Neural progenitor cell (in vitro differentiated cells): ENCODE measurements at places on chromosomes 1 and 21. TPM values are rescaled to one million over a fixed set of nuclear protein-coding genes. Genes with fewer than 3 reads are reported as not detected.

- no peaks in the 10 kb centered on the region for H3K36me3 ChIP-seq
- peaks cover 4% of the 10 kb centered on the region for H3K4me1 ChIP-seq
- peaks cover 4% of the 10 kb centered on the region for H3K27me3 ChIP-seq
- DNase-seq, result no peak
- H3K27ac ChIP-seq, result no peak overlapping the region
These were observed 24.5 kb downstream of the SIM2 start for GRCh38 chr21:36723371-36723881.

GRCh38 chr1:94154989-94155388, 34.0 kb upstream of the ABCA4 start:
- H3K4me1 ChIP-seq, result no peaks in the 10 kb centered on the region
- no peak overlapping the region for H3K27ac ChIP-seq
- no peak for DNase-seq
- H3K4me3 ChIP-seq, result no peak overlapping the region

DNA sequence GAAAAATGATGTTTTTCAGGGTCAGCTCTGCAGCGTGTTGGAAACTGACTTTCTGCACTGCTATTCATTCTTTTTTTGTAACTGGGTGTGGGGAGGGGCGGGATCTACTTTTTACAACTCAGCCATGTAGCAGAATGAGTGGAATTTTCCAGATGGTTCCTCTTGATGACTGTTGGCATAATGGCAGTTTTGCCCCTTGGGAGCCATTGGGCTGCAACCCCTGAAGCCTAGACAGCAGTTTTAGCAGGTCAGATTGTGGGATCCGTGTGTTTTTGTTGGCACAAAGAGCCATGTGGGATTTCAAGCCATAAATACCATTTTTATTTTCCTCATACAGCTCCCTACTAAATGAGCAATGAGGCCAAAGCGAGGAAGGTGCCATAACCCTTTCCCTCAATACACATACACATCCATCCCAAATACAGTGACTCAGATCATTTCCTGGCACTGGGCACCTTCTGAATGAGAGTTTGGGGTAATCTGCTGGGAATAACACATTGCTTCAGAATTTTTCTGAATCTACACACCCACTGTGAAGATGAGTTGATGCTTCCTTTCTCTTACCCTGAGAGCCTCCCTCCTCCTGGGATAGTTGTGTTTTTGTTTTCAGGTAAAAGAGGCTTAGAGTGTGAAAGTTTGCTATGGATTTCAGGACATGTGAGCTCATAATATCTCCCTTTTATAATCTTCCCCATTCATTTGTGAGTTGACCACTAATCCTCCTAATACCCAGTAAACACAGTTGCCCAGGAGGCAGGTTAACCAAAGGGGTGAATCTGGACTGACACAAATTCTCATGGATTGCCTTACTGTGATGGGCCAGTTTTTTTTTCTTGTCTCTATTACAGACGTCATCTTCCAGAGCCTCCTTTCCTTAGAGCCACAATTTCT, 13.1 kb downstream of the S100A10 start:
- DNase-seq, result no peak
- no peaks in the 10 kb centered on the region for H3K27me3 ChIP-seq
- H3K36me3 ChIP-seq, result no peaks in the 10 kb centered on the region
- no peak overlapping the region for H3K27ac ChIP-seq
- no peak overlapping the region for H3K4me3 ChIP-seq

DNA sequence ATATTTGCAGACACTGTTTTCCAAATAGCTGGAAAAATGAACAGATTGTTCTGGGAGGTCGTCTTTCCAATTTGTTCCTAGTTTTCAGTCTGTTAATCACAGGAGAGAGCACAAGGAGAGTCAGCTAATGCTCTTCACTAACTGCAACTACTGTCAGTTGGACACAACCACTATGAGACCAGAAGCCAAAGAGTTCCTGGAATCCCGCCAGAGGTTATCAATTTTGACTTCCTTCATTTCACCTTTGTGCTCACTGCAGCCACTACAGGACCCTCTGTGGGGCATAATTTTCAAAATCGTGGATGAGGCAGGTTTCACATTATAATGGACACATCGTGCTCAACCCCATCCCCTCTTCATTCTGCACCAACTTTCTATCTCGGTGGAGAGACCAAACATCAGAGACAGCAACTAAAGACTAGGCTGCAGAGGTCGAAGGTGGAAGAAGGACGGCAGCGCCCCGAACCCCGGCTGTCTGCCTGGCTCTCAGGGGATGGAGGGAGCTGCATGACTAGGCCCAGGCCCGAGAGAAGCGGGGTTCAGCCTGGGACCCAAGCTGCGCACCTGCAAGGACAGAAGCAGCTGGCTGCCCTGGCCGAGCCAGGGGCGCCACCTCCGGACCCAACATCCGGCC, 602 bp downstream of the KIAA0319L start:
- no peaks in the 10 kb centered on the region for H3K36me3 ChIP-seq
- DNase-seq, result no peak
- H3K27ac ChIP-seq, result no peak overlapping the region

- no peaks in the 10 kb centered on the region for H3K36me3 ChIP-seq
- DNase-seq, result no peak
- no peak overlapping the region for H3K4me3 ChIP-seq
- H3K27ac ChIP-seq, result no peak overlapping the region
These were observed 241.7 kb downstream of the ADGRL2 start for GRCh38 chr1:82042306-82043060.

DNA sequence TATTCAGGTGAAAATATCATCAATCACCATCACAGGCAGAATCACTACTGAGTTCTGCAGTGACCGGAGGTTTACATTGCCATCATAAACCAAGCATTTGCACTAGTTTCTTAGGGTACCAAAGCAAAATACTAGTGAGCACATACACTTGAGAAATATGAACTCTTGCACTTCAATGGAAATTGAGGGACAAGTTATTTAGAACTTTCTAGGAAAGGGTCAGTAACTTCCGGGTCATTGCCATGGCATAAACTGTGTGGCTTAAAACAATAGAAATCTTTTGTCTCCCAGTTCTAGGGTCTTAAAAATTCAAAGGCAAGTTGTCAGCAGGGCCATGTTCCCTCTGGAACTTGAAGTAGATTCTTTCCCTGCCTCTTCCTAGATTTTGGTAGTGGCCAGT, 197.5 kb downstream of the ZC3H11B start:
- no peak overlapping the region for H3K4me3 ChIP-seq
- H3K4me1 ChIP-seq, result no peaks in the 10 kb centered on the region
- DNase-seq, result no peak
- no peak overlapping the region for H3K27ac ChIP-seq
- H3K36me3 ChIP-seq, result no peaks in the 10 kb centered on the region
- no peaks in the 10 kb centered on the region for H3K27me3 ChIP-seq

- H3K27ac ChIP-seq, result no peak overlapping the region
- no peaks in the 10 kb centered on the region for H3K27me3 ChIP-seq
- no peak overlapping the region for H3K4me3 ChIP-seq
- no peak for DNase-seq
These were observed 50.9 kb upstream of the TRABD2B start for GRCh38 chr1:48048064-48048463.

GRCh38 chr1:63813829-63814277, 40.0 kb downstream of the ROR1 start:
- no peak for DNase-seq
- peaks cover 16% of the 10 kb centered on the region for H3K4me1 ChIP-seq
- no peaks in the 10 kb centered on the region for H3K36me3 ChIP-seq
- no peaks in the 10 kb centered on the region for H3K27me3 ChIP-seq
- H3K4me3 ChIP-seq, result no peak overlapping the region

GRCh38 chr1:43582162-43582566, 51.5 kb downstream of the PTPRF start:
- no peaks in the 10 kb centered on the region for H3K36me3 ChIP-seq
- H3K27me3 ChIP-seq, result no peaks in the 10 kb centered on the region
- DNase-seq, result peak; percentile 31
- H3K27ac ChIP-seq, result no peak overlapping the region

- H3K27ac ChIP-seq, result no peak overlapping the region
- DNase-seq, result no peak
- H3K36me3 ChIP-seq, result no peaks in the 10 kb centered on the region
- H3K27me3 ChIP-seq, result no peaks in the 10 kb centered on the region
- H3K4me1 ChIP-seq, result peaks cover 26% of the 10 kb centered on the region
These were observed 70.1 kb downstream of the KAZN start for GRCh38 chr1:14668538-14668937.

GRCh38 chr1:233946724-233947123, 42.2 kb downstream of the SLC35F3 start:
- no peaks in the 10 kb centered on the region for H3K36me3 ChIP-seq
- H3K27ac ChIP-seq, result no peak overlapping the region
- no peaks in the 10 kb centered on the region for H3K4me1 ChIP-seq
- DNase-seq, result no peak
- H3K27me3 ChIP-seq, result no peaks in the 10 kb centered on the region
- H3K4me3 ChIP-seq, result no peak overlapping the region

GRCh38 chr1:2306151-2306978, 78.2 kb downstream of the SKI start:
- no peak overlapping the region for H3K4me3 ChIP-seq
- no peaks in the 10 kb centered on the region for H3K36me3 ChIP-seq
- H3K4me1 ChIP-seq, result peaks cover 4% of the 10 kb centered on the region
- no peak for DNase-seq
- H3K27ac ChIP-seq, result no peak overlapping the region

DNA sequence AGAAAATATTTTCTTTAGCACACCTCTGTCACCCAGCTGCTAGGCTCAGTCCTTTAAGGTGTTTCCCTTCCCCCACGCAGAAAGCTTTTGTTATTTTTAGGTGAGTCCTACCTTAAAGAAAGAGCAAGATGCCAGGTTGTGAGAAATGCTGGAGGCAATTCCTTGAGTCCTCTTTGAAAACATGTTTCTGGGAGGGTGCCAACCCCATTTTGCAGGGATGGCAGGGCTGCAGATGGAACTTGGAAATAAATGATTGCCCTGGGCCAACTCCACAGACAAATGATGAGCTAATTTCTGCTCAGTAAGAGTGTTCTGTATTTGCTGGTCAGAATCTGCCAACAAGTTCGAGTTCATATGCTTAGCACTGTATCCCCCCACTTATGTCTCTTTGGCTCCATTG, 119.2 kb upstream of the RAB3GAP2 start:
- H3K27ac ChIP-seq, result no peak overlapping the region
- DNase-seq, result no peak
- no peaks in the 10 kb centered on the region for H3K27me3 ChIP-seq

DNA sequence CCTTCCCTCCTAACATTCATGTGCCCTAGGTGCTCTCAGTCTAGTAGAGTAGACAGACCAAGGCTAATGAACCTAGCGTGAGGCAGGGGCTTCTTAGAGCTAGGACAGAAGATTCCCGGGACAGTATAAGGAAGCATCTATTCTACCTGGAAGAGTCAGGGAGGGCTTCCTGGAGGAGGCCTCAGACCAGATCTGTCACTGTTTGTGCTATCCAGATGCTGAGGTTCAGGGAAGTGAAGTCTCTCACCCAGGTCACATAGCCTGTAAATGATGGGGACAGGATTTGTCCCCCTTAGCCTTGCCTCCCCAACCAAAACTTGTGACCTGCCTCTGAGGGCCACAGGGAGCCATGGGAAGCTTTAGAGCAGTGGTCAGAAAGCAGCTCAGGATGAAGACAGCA, 20.7 kb downstream of the ACTL8 start:
- no peaks in the 10 kb centered on the region for H3K36me3 ChIP-seq
- H3K27ac ChIP-seq, result no peak overlapping the region
- H3K4me3 ChIP-seq, result no peak overlapping the region

DNA sequence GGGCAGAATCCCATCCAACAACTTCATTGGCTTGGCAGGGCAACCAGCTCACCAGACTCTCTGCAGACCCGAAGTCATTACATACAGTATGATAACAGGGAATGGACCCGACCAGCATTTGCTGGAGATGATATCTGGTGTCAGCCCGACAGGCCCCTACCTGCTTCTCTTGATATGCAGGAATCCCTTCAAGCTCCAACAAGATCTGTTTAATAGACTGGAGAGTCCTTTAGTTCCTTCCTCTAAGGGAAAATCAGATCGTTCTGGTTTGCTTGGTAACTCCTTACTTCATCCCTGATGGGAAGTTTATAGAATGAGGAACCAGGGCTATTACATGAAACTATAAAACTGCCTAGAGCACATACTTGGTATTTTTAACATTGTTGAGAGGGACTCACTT, 61.2 kb downstream of the EDARADD start:
- no peak overlapping the region for H3K27ac ChIP-seq
- H3K36me3 ChIP-seq, result no peaks in the 10 kb centered on the region
- no peaks in the 10 kb centered on the region for H3K27me3 ChIP-seq
- DNase-seq, result no peak
- no peak overlapping the region for H3K4me3 ChIP-seq

DNA sequence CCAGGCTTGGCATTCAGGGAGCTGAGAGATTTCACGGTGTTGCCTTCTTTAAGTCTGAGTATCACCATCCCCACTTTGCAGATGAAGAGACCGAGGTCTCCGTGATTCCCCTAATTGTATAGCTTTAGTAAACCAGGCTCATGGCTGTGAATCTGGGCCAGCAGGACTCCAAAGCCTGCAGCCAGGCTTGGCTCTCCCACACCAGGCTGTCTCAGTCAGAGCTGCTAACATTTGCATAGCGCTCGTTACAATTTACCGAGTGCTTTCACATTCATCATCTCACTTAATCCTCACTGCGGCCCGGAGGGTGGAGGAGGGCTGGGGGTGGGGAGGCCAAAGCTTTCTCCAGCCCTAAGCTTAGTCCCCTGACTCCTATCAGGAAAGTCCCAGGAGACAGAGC, 11.7 kb downstream of the C1orf94 start:
- no peaks in the 10 kb centered on the region for H3K36me3 ChIP-seq
- no peaks in the 10 kb centered on the region for H3K27me3 ChIP-seq
- peak; percentile 70 for DNase-seq
- peaks cover 11% of the 10 kb centered on the region for H3K4me1 ChIP-seq

DNA sequence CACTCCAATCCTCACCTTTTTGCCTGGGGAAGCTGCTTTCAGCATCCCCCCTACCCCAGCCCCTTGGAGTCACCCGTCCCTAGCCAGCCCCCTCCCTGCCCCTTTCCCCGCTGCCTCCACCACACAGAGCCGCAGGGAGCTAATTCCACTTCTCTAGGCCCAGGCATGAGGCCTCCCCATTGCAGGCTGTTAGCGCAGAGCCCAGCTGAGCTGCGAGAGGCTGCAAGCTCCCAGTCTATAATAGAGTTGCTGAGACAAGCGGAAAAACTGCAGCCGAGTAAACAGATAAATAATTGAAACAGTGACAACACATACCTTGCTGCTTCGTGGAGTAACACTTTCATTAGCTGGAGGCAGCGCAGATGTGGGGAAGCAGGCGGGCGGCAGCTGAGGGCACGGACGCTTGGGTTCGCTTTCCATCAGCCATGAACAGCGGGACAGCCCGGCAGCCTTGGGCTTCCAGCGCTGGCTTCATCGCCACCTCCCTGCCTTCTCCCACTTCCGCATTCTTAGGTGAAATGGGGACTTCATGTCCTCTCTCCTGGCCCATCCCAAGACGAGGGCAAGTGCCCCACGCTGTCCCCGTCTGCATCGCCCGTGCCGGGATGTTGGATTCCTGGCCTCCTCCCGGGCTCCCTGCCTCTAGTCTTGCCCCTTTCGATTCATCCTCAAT, 183.3 kb downstream of the IGSF21 start:
- DNase-seq, result peak; percentile 64
- no peaks in the 10 kb centered on the region for H3K36me3 ChIP-seq
- peaks cover 21% of the 10 kb centered on the region for H3K4me1 ChIP-seq
- H3K27ac ChIP-seq, result no peak overlapping the region
- H3K27me3 ChIP-seq, result no peaks in the 10 kb centered on the region

Gene GPA33
- total RNA-seq, result 0.52 and 0.90 TPM in 2 replicates

Gene BACE2
- 0.15 and 0.71 TPM in 2 replicates for total RNA-seq

Gene NTMT2
- total RNA-seq, result not detected in 2 replicates

Gene KCNJ15
- not detected in 2 replicates for total RNA-seq

Gene ACBD6
- total RNA-seq, result 36.8 and 53.9 TPM in 2 replicates

Gene SPATA45
- total RNA-seq, result 1.1 TPM in 1 of 2 replicates, not detected in the other

Gene GNAT2
- total RNA-seq, result 0.25 TPM in 1 of 2 replicates, not detected in the other

Gene ZFP69B
- 11.0 and 17.1 TPM in 2 replicates for total RNA-seq

Gene TSSK3
- total RNA-seq, result not detected in 2 replicates
